Stimulated activated CD8-positive, alpha-beta memory T cell treated with anti-CD3 and anti-CD28 coated beads, Interleukin-4, amount 100 ng/mL, for 4 hours (primary cell): ENCODE measurements at places on chromosomes 5 and 9.

- no peak for DNase-seq
Observed at GRCh38 chr5:69265931-69266330, 31.2 kb downstream of the CDK7 start.

DNA sequence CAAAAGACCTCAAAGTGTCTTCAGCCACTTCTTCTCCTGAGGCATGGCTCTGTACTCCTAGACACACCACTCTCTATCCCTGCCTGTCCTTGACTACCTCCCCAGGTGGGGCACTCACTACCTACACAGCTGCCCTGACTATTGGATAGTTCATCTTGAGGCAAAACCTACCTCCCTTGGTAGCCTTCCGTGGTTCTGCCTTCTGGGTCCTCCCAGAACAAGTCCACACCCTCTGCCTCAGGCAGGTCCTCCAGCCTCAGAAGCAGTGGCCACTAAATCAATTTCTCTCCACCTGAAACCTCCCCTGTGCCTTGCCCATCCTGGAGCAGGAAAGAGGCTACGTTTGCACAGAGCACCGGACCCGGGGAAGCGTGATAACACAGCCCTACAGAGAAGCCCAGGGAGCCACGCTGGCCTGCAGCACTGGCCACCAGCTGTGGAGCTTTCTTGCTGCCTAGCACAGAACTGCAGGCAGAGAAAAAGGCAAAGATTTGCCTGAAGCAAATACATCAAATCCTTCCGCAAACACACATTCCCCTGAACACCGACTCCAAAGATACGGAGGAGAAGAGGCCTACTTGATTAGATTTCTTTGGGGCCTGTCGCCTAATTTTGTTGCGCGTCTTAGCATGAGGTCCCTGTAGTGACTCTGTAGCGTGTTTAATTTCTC lies 141.8 kb downstream of the C9orf50 start:
- DNase-seq = no peak

GRCh38 chr5:146007270-146007669 lies 70.9 kb downstream of the SH3RF2 start:
- DNase-seq = no peak

- no peak for DNase-seq
Observed at GRCh38 chr5:98529321-98529720, 244.1 kb upstream of the RGMB start.

GRCh38 chr9:85600675-85601263 lies 141.0 kb downstream of the AGTPBP1 start:
- no peak for DNase-seq

DNA sequence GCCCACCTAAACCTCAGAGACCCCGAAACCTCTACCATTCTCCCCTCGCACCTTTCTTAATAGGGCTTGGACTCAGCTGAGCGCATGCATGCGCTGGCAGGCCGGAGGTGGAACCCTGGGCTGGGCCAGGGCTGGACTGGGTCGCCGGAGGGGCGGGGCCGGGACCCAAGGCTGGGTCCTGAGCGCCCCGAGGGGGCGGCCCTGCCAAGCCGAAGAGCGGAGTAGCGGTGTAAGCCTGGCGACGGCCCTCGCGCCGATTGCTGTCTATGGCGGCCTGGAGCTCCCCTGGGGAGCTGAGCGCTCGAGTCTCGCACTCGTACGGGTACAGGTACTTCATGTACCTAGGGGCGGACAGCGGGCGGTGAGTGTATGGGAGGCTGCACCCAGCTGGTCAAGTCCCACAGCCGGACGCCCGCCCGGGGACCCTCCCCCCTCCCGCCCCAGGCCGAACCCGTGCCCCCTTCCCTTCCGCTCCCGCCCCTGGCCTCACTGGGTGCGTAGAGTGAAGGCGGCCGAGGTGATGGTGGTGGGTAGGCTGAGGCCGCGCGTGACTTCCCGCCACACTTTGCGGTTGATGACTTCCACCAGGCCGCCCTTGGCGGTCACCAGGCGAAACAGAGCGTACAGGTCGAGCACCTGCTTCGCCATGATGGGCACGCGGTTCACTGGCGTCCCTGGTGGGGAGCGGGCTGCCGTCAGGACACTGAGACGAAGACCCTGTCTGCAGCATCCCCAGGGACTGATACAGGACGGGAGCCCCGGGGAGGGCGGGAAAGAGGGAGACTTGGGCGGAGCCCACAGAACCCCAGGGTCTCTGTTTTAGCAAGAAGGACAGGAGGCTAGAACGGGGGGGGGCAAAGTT lies 3.3 kb upstream of the DCTN3 start:
- DNase-seq = no peak

GRCh38 chr5:43543434-43543833 lies 13.4 kb downstream of the PAIP1 start:
- DNase-seq = no peak

GRCh38 chr9:26893030-26893676 lies 551 bp upstream of the CAAP1 start:
- no peak for DNase-seq

DNA sequence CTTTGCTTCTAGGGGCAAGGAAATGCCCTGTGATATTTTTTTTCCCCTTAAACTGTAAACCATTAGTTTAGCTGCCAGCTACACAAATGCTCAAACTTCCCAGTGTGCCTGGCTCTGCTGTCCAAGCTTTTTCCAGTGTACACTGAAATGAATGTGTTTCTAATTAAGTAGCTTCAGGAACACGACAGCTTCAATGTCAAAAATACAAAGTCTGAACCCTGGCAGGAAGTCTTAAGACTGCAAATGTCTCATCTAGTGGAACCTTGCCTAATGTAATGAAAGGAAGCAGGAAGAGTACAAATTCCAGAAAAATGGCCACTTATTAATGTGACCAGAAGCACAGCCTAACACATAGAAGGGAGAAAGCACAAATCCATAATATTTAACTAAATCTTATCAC lies 255.2 kb downstream of the CRB2 start:
- no peak for DNase-seq

DNA sequence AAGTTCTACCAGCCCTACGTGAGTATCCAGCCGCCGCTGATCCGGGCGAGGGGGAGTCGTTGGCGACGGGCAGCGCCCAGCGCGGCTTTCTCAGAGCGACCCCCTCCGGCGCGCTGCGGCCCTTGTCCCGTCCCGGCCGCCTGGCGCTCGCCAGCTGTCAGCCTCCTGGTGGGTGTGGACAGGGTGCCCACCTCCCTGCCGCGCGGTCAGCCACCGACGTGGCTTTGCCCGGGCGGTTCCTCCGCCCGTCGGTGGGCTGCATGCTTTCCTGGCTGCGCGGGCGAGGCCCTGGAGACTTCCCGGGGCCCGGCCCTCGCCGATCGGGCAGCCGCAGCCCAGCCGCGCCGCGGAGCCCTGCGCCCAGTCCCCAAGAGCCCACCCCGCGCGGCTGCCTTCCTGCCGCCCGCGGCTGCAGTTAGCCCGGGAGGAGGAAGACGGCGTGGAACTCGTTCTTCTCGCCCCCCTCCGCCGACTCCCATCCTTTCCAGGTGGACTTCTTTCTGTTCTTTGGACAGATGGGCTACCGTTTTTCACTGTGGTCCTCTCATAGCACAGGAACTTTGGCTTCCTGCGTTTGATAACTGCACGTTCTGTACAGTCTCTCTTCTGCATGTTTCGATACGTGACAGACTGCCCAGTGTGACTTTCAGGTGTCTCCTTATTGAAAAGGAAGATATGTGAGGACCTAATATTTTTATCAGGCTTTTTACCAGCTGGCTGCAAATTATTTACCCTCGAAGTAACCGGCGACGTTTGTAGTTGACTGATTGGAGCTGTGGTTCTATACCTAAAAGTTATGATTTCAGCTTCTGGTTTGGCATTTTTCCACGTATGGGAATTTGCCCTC lies 577 bp downstream of the AP3S1 start:
- DNase-seq = no peak

GRCh38 chr5:154143211-154143641 lies 47.3 kb upstream of the GALNT10 start:
- DNase-seq = no peak

DNA sequence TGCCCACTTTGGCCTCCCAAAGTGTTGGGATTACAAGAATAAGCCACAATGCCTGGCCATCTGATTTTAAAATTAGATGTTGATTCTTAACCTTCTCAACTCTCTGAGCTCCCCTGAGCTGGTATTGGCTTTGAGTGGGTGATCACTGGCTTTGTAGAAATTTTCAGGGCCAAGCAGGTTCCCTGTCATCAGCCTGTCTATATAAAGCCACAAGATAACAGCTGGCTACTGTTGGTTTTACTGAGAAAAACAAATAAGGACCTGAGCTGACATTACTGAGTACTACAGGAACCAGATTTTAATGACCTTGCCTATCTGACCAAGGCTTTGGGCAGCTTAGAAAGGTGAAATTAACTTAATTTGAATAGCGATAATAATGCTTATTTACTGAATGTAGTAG lies 153.6 kb downstream of the MSX2 start:
- DNase-seq = no peak

GRCh38 chr5:1406681-1407640 lies 38.3 kb downstream of the SLC6A3 start:
- DNase-seq = no peak

- no peak for DNase-seq
Observed at GRCh38 chr9:116791326-116791725, 104.2 kb downstream of the TRIM32 start.

- DNase-seq = no peak
Observed at GRCh38 chr9:78884611-78885150, 587.8 kb downstream of the PSAT1 start.

DNA sequence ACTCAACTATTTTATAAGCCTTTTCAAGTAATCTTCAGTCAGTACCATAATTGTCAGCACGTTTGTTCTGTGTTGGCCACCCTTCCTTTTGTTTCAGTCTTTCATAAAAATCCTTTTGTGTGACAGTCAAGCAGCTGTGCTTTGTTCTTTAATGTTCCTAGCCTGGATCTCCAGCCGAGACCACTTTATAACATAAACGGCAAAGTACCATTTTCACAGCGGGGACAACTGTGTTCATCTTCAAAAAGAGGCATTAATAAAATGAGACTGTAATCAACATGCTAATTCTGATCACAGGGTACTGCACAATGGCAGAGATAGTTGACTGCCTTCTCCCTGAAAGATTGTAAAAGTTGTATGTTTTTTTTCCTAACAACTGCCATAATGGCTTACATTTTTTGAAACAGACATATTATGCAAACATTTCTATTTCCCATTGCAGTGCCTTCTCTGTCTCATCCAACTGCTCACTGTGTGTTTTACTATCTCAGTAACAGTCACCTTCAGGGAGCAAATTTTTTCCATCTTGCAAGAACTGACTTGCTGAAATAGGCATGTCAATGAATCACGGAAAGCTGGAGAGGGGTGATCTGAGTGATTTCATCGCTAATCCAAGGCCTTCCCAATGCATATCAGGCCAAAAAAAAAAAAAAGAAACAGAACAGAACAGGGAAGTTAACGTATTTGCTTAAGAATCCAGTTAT lies 828.5 kb upstream of the DMAC1 start:
- no peak for DNase-seq

DNA sequence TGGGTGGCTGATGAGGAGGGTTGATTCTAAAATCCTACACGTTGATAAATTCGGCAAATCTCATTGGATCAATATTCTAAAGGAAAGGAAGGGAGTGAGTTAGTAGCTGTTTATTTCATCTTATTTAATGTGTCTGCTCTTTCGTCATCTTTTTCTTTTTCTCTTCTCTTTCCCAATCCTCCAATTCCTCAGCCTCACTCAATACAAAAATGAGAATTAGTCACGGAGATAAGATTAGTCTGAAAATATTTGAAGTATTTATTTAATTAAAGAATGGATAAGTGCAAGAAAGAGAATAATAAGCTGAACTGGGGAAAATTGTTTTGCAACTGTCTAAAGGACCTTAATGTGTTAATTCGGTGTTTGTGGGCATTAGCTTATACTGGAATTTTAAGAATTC lies 1095.1 kb downstream of the DTWD2 start:
- DNase-seq = no peak

DNA sequence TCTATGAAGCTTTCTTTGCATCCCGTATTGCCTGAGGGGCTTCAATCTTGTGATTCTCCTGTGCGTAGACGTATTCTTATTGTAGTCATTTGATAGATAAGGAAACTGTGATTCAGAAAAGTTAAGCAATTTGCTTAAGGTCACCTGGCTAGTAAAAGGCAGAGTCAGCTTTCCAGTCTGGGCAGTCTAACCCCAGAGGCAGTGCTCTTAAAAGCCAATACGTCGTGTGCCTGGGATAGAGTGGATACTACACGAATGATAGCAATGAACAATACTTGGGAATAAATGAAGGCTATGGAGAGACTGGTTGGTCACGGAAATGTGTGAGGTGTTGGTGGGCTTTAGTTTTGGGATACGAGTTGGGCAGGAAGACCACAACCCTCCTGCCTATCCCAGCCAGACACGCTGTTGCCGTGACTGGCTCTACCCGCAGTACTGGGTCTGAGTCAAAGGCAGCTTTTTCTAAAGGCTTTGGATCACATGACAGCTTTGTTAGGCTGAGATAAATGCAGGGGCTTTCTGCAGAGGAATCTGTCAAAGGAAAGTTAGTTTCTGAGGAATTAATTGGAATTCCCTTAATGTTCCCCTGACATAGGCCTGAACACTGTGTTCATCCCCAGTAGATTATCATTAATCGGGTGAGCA lies 302.6 kb downstream of the KIF4B start:
- DNase-seq = no peak

DNA sequence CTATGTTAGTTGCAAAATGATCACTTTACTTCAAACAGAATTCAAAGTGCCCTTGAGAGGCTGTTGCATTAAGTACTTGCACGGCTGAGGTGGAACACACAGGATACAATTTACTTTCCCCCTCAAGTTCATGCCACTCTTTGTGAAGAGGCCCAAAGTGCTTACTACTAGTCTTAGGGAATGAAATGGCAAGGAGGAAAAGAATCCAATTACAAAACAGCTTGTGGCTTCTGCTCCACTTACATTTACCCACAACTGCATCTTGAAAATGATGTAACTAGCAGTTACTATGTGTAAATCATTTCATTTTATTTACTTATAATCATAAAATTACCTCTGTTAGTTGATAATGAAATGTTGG lies 14.6 kb downstream of the FOXD1 start:
- DNase-seq = no peak

- DNase-seq = no peak
Observed at GRCh38 chr9:129679537-129679936, 14.1 kb downstream of the PRRX2 start.

DNA sequence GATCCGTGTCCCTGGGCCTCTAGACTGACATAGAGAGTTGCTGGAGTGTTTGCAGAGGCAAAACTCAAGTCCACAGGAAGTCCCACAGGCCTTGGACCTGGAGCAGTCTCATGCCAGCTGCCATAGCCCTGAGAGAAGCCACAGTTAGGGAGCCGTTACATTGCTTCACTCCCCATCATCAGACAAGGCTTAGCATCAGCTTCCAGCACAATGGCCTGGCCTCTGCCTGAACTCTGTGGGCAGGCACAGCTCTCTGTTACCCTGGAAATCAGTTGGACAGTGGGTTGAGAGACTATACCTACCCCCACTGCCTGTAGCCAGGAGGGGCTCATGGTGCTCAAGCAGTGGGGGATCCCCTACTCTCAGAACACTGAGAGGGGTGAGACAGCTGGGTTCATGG lies 16.2 kb upstream of the C9orf72 start:
- no peak for DNase-seq

- no peak for DNase-seq
Observed at GRCh38 chr9:101457003-101457402, 21.4 kb upstream of the ALDOB start.

DNA sequence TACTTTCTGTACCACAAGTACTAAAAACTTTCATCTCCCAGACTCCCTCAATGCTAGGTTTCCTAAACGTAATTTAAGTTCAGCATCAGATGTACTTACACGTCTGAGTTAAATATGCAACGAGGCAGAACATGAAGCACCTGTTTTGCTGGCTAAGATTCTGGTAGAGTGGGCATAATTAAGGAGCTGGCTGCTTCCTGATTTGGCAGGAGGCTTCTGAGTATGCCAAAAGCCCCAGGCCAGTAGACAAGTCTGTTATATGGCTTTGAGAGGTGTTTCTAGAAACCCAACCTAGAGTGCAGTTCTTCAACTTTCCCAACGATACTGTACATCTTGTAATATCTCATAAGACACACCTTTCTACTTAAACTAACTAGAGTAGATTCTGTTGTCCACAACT lies 13.6 kb downstream of the TICAM2 start:
- no peak for DNase-seq
